ENCODE measurements at places on chromosomes 1 and 21. TPM values are rescaled to one million over a fixed set of nuclear protein-coding genes. Genes with fewer than 3 reads are reported as not detected.

The DHX9 gene
- total RNA-seq, result 214 TPM

The CAMK2N1 gene
- 0.42 TPM for total RNA-seq

The KDM1A gene
- total RNA-seq, result 118 TPM

The CFHR2 gene
- total RNA-seq, result 0.09 TPM

The DNAJC28 gene
- total RNA-seq, result 1.2 TPM

The FAAH gene
- total RNA-seq, result 10.9 TPM

The MANEAL gene
- total RNA-seq, result 1.5 TPM

The BEND5 gene
- 21.8 TPM for total RNA-seq

The SEC16B gene
- 0.28 TPM for total RNA-seq

The ANKRD34A gene
- 0.19 TPM for total RNA-seq

The OR6K3 gene
- total RNA-seq, result not detected

The FMO3 gene
- total RNA-seq, result 0.19 TPM

The CSF3R gene
- total RNA-seq, result 3.7 TPM

The TMEM222 gene
- total RNA-seq, result 22.8 TPM

The ALX3 gene
- total RNA-seq, result 0.14 TPM

The PYHIN1 gene
- total RNA-seq, result 8.6 TPM

The PTGFRN gene
- 19.7 TPM for total RNA-seq

The CAPN8 gene
- total RNA-seq, result 0.38 TPM

The DDI2 gene
- 7.4 TPM for total RNA-seq

The TNFSF4 gene
- 3.7 TPM for total RNA-seq

The SLC22A15 gene
- total RNA-seq, result 0.52 TPM

The URB1 gene
- total RNA-seq, result 4.7 TPM

The G0S2 gene
- total RNA-seq, result 2.8 TPM

The PITHD1 gene
- 118 TPM for total RNA-seq

The SHISAL2A gene
- 0.61 TPM for total RNA-seq

The PTPN14 gene
- total RNA-seq, result 1.3 TPM

The TESK2 gene
- 3.9 TPM for total RNA-seq

The PCP4 gene
- 2.1 TPM for total RNA-seq

The IFI44L gene
- total RNA-seq, result 49.1 TPM

The GPR161 gene
- total RNA-seq, result 2.5 TPM

The IGFN1 gene
- total RNA-seq, result 0.80 TPM

The GBP7 gene
- total RNA-seq, result 0.05 TPM

The SIM2 gene
- not detected for total RNA-seq

The FALEC gene
- total RNA-seq, result 0.19 TPM

The KCNK2 gene
- 0.57 TPM for total RNA-seq

The SH2D2A gene
- 17.9 TPM for total RNA-seq

The TMIGD3 gene
- 1.8 TPM for total RNA-seq
